WTC11 (cell line): ENCODE measurements at places on chromosomes 5 and 9.

- H3K36me3 ChIP-seq: peaks cover 55% of the 10 kb centered on the region
- H3K27me3 ChIP-seq: no peaks in the 10 kb centered on the region
- peak; percentile 30 for DNase-seq
- H3K4me1 ChIP-seq: peaks cover 27% of the 10 kb centered on the region
- H3K27ac ChIP-seq: peak overlapping the region; percentile 91
Observed at GRCh38 chr9:37430841-37431597, 8.5 kb downstream of the GRHPR start.

DNA sequence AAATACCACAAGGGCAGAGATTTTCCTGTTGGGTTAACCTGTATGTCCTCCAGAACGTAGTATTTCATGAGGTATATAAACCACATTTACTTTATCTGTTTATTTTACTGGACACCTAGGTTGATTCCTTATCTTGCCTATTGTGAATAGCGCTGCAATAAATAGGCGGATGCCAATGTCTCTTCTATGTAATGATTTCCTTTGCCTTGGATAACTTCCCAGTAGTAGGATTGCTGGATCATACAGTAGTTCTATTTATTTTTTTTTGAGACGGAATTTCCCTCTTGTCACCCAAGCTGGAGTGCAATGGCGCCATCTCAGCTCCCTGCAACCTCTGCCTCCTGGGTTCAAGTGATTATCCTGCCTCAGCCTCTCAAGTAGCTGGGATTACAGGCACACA is 15.6 kb upstream of the TUT7 start:
- no peaks in the 10 kb centered on the region for H3K4me1 ChIP-seq
- peaks cover 37% of the 10 kb centered on the region for H3K36me3 ChIP-seq
- peaks cover 41% of the 10 kb centered on the region for H3K27me3 ChIP-seq
- H3K4me3 ChIP-seq: no peak overlapping the region
- no peak for DNase-seq
- no peak overlapping the region for H3K27ac ChIP-seq

DNA sequence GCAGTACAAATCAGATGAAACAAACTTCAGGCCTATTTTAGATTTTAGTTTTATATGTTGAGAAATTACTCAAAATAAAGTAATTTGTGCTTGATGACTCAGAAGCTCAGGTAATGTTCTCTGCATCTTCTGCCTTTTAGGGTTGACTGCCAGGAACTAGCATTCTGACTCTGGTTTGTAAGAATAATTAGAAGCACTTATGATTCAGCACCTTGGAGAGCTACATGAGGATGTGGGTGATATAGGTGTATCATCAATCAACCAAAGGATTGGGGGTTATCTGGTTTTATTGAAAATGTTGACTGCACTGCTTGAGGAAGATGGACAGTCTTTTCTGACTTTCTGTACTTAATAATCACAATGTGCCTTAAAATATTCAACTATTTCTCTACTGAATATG is 118.7 kb upstream of the SGCD start:
- H3K4me3 ChIP-seq: no peak overlapping the region
- DNase-seq: no peak
- no peaks in the 10 kb centered on the region for H3K4me1 ChIP-seq

DNA sequence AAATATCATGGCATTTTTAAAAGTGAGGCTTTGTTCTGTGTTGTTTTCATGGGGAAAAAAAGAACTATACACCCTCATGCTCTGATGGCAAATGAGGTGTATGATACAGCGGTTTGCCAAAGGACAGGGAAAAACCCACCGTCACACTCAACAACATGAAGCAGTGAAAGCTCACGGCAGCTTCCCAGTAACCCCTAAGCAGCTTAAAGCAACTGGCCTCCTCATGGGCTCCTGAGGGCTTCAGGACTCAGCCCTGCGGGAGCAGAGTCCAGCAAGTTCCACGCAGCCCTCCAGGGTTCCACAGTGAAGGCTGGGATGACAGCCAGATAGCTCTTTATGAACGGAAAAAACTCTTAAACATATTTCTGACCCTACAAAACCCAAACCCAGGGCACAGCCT is 12.9 kb downstream of the BARHL1 start:
- DNase-seq: no peak
- no peak overlapping the region; the same call in 1 of the 2 replicates for H3K27ac ChIP-seq
- H3K4me3 ChIP-seq: no peak overlapping the region
- H3K27me3 ChIP-seq: peaks cover 30% of the 10 kb centered on the region
- H3K36me3 ChIP-seq: peaks cover 23% of the 10 kb centered on the region
- H3K4me1 ChIP-seq: peaks cover 31% of the 10 kb centered on the region

- H3K27me3 ChIP-seq: no peaks in the 10 kb centered on the region
- peaks cover 4% of the 10 kb centered on the region for H3K4me1 ChIP-seq
- DNase-seq: no peak
- no peak overlapping the region for H3K4me3 ChIP-seq
Observed at GRCh38 chr9:127098916-127099553, 23.4 kb downstream of the ANGPTL2 start.

DNA sequence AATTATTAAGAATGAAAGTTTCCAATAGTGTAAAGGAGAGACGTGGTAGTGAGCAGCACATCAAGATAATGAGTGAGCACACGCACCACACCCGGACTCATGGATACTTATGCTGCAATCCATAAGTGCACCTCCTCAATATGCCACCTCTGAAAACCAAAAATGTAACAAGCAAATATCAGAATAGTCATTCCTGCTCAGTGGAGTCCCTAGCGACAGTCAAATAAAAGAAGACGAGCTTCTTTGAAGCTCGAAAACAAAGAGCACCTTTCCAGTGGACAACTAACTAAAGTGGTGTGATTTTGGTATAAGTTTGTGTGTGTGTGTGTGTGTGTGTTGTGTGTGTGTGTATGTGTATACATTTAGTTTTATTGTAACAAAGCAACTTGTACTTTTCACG is 241.3 kb downstream of the DEPDC1B start:
- no peaks in the 10 kb centered on the region for H3K27me3 ChIP-seq
- H3K36me3 ChIP-seq: no peaks in the 10 kb centered on the region
- H3K27ac ChIP-seq: no peak overlapping the region
- H3K4me1 ChIP-seq: no peaks in the 10 kb centered on the region

- peaks cover 32% of the 10 kb centered on the region for H3K36me3 ChIP-seq
- H3K27me3 ChIP-seq: no peaks in the 10 kb centered on the region; the same call in 1 of the 2 replicates
- DNase-seq: no peak
- H3K4me3 ChIP-seq: no peak overlapping the region
- H3K27ac ChIP-seq: no peak overlapping the region
Observed at GRCh38 chr9:89212171-89212570, 33.6 kb upstream of the SHC3 start.

GRCh38 chr5:115458416-115458815 is 86.2 kb downstream of the FEM1C start:
- no peak overlapping the region for H3K27ac ChIP-seq
- H3K4me3 ChIP-seq: no peak overlapping the region
- H3K4me1 ChIP-seq: peaks cover 8% of the 10 kb centered on the region
- DNase-seq: no peak
- H3K36me3 ChIP-seq: no peaks in the 10 kb centered on the region

DNA sequence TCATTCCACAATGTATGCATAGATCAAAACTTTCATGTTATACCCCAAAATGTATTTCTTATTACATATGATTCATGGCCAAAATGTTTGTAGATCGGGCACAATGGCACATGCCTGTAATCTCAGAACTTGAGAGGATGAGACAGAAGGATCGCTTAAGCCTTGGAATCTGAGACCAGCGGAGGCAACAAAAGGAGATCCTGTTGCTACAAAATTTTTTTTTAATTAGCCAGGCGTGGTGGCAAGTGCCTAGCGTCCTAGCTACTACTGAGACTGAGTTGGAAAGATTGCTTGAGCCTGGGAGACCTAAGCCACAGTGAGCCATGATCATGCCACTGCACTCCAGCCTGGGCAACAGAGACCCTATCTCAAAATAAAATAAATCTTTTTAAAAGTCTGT is 89.9 kb downstream of the MAPKAP1 start:
- peaks cover 6% of the 10 kb centered on the region for H3K36me3 ChIP-seq
- H3K4me3 ChIP-seq: no peak overlapping the region
- DNase-seq: no peak
- H3K27ac ChIP-seq: no peak overlapping the region
- H3K4me1 ChIP-seq: peaks cover 24% of the 10 kb centered on the region

- H3K36me3 ChIP-seq: no peaks in the 10 kb centered on the region
- no peak for DNase-seq
Observed at GRCh38 chr5:4777435-4777834, 362.7 kb upstream of the ADAMTS16 start.
